ENCODE measurements at places on chromosomes 5 and 9. TPM values are rescaled to one million over a fixed set of nuclear protein-coding genes. Genes with fewer than 3 reads are reported as not detected.

The ANKH gene
- 23.6 TPM for total RNA-seq

The STKLD1 gene
- total RNA-seq: 0.48 TPM

The PPP1R26 gene
- 15.6 TPM for total RNA-seq

DNA sequence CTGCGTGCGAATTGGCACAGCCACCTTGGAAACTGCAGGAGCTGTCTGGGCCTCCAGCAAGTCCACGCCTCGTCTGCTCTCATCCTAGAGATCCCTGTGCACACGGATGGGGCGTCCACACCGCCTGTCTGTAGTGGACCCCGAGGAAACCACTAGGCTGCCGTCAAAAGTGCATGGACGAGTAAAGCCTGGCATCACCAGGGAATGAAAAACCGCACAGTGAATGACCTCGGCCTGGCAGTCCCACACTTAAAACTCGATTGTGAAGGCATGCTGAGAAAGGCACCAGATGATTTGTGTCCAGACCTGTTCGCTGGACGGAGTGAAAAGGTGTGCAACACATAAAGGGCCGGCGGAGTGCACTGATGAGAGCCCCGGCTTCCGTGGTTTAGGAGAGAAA is 50.8 kb downstream of the MRPL36 start:
- no peaks in the 10 kb centered on the region for H3K4me1 ChIP-seq
- DNase-seq: no peak
- H3K36me3 ChIP-seq: no peaks in the 10 kb centered on the region
- H3K4me3 ChIP-seq: no peak overlapping the region

- H3K4me3 ChIP-seq: no peak overlapping the region
- no peaks in the 10 kb centered on the region for H3K36me3 ChIP-seq
- no peak for DNase-seq
- no peaks in the 10 kb centered on the region for H3K4me1 ChIP-seq
Observed at GRCh38 chr9:108900176-108900575, 33.7 kb downstream of the ELP1 start.

DNA sequence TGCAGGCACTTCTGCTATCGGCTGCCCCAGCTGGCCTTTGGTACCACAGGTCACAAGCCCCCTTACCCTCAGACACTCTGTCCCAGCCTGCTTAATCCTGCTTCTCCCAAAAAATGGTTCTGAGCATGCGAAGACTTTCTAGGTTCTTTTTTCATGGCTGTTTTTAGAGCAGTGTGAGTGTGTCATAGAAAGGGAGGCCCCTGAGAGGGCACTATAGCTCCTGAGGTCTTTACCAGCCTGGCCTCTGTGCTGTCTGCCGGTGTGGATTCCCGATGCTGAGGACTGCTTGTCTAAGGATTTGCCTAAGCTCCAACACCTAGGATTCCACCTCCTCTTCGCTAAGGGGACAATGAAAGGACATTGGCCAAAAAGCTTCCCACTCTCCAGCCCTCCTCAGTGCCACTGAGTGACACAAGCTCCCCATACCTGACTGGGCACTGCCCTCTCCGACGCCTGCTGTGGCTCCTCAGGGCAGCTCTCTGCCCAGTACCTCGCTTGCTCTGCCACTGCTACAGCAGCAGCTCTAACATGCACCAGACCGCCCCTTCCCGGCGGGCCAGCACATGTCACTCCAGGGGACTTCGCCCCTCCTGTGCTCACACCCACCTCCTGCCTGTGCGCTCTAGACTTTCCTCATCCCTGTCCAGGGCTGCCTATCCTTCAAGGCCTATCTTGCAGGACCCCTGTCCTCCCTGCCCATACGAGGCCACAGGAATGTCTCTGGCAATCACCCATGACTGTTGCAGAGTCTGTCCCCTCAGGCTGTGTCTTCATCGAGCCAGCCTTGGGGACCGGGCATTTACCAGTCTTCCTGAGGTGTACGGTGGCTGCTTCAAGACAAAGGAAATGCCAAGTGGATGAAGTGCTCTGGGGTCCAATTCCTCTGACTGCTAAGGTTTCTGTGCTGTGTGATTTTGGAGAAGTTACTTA is 21.0 kb downstream of the MACROH2A1 start:
- H3K36me3 ChIP-seq: no peaks in the 10 kb centered on the region
- H3K27me3 ChIP-seq: no peaks in the 10 kb centered on the region
- no peak overlapping the region for H3K4me3 ChIP-seq
- peak overlapping the region; percentile 28 for H3K27ac ChIP-seq
